ENCODE measurements at places on chromosomes 16 and 17. TPM values are rescaled to one million over a fixed set of nuclear protein-coding genes. Genes with fewer than 3 reads are reported as not detected.

Gene ENPP7
- polyA plus RNA-seq, result not detected

Gene MT4
- polyA plus RNA-seq, result not detected

Gene TUBB3
- polyA plus RNA-seq, result 23.5 TPM

Gene APOH
- polyA plus RNA-seq, result 0.20 TPM

Gene CTRB1
- polyA plus RNA-seq, result not detected

Gene ATP6V0D1
- polyA plus RNA-seq, result 287 TPM

Gene CDRT15L2
- polyA plus RNA-seq, result not detected

Gene CLDN6
- not detected for polyA plus RNA-seq

Gene TCAP
- polyA plus RNA-seq, result 3.0 TPM

Gene CCL4L2
- polyA plus RNA-seq, result 0.58 TPM

DNA sequence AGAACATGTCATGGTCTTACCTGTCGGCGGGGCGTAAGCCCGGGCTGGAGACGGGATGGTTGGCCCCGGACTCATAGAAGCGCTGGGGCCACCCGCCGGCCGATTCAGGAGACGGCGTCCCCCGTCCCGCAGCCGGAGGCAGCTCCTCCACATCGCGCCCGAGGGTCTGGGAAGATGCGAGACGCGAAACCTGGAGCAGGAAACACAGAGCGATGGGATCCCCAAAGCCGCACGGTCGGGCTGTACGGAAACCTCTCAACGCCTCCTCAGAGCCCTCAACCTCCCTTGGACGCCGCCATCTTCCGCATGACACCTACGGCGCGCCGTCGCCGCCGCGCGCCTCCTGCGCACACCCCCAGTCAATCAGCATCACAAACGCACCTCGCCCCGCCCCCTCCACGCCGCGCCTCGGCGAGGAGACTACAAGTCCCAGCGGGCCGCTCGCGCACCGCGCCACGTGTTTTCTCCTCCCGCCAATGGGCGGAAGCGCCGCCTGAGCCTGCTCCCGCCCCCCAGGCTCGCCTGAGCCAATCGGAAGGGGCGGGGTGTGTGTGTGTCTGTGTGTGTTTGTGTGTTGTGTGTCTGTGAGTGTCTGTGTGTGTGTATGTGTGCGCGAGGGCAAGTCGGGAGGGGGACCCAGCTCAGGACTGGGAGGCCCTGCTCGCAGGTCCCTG, at the start of the genes ATPAF2 and GID4:
ATPAF2 (minus strand) TSS at position 308 of the 674 bp plus-strand sequence; CDS start at position 153, 155 bp downstream.
GID4 (plus strand) TSS at position 548 of the 674 bp plus-strand sequence; CDS start at position 605, 57 bp downstream.
- peak within 1 kb of the TSS; percentile 96 for H3K4me3 ChIP-seq
- DNase-seq, result peak; percentile 100
- no peaks in the 10 kb centered on the region for H3K27me3 ChIP-seq
- H3K4me1 ChIP-seq, result peaks cover 42% of the 10 kb centered on the region
- H3K27ac ChIP-seq, result peak within 1 kb of the TSS; percentile 91
- H3K36me3 ChIP-seq, result no peaks in the 10 kb centered on the region

- H3K4me1 ChIP-seq, result no peaks in the 10 kb centered on the region
- H3K4me3 ChIP-seq, result no peak overlapping the region
- no peak for DNase-seq
- H3K27ac ChIP-seq, result no peak overlapping the region
- peaks cover 55% of the 10 kb centered on the region for H3K27me3 ChIP-seq
Observed at GRCh38 chr16:1102333-1102700, 6.3 kb upstream of the C1QTNF8 start.

DNA sequence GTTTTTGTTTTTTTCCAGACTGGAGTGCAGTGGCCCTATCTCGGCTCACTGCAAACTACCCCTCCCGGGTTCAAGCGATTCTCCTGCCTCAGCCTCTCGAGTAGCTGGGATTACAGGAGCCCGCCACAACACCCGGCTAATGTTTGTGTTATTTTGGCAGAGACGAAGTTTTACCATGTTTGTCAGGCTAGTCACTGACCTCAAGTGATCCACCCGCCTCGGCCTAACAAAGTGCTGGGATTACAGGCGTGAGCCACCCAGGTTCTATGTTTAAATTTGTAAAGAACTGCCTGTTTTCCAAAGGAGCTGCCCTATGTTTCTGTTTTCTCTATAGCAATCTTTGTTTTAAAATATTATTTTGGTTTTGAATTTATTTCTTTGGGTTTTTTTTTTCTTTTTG, 13.8 kb upstream of the C16orf87 start:
- DNase-seq, result no peak
- H3K27ac ChIP-seq, result no peak overlapping the region
- H3K4me3 ChIP-seq, result no peak overlapping the region
- peaks cover 6% of the 10 kb centered on the region for H3K4me1 ChIP-seq

GRCh38 chr16:71954699-71955195, 45.5 kb downstream of the PKD1L3 start:
- no peaks in the 10 kb centered on the region for H3K4me1 ChIP-seq
- H3K27me3 ChIP-seq, result no peaks in the 10 kb centered on the region

DNA sequence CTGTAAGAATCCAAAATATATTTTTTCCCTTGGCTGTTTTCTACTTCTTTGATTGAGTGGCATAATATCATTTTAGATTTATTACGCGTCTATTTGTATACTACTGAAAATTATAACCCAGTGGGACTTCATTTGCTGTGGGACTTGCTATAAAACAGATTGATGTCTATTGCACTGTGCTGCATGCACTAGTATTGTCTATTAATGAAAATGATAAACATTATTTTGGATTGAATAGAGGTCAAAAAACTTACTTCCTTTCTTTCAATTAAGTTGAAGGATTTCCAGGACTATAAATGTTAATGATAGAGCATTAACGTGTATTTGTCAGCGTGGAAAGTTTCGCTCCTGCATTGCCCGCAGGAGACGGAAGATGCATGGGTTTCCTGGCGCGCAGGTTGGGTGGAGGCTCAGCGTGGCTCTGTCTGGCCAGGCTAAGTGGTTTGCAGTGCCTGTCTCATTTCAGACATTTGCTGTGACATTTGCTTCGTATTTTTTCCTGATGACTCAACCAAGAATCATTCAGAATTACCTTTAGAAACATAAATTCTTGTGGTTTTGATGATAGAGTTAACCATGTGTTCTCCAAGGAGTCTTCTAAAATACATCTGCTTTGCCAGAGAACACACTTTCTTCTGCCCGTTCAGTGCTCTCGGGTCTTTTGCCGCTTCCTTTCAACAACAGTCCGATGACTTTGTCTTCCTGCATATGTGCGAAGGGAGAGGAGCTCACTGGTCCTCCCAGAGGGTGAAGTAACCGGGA, 216.7 kb downstream of the RPTOR start:
- peak; percentile 26 for DNase-seq
- H3K27ac ChIP-seq, result no peak overlapping the region
- no peak overlapping the region for H3K4me3 ChIP-seq

- H3K4me3 ChIP-seq, result no peak overlapping the region
- no peaks in the 10 kb centered on the region for H3K36me3 ChIP-seq
Observed at GRCh38 chr17:7859028-7859427, 1.2 kb downstream of the CYB5D1 start.

GRCh38 chr16:25258861-25259179, 1.2 kb upstream of the ZKSCAN2 start:
- peaks cover 42% of the 10 kb centered on the region for H3K4me1 ChIP-seq
- peaks cover 7% of the 10 kb centered on the region for H3K36me3 ChIP-seq
- no peaks in the 10 kb centered on the region for H3K27me3 ChIP-seq
- H3K27ac ChIP-seq, result peak overlapping the region; percentile 95

DNA sequence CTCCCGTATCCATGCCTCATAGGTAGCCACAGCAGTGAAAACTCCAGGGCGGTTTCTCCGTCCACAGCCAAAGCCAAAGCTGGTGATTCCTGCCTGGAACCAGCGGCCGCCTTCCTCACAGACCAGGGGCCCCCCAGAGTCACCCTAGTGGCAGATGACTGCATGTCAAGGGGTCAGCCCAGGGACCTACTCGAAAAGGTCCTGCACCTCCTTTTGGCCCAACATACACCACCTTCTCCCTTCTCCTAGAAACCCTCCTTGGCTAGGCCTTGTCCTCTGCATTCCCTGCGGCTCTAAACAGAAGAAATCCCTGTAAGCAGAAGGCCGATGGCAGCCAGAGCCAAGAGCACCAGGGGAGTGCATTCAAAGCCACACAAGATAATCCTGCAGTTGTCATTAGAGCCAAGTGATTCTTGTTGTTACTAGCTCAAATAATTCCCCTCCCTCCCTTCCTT, 6.1 kb downstream of the PRSS36 start:
- no peak for DNase-seq
- peaks cover 25% of the 10 kb centered on the region for H3K27me3 ChIP-seq
- H3K4me3 ChIP-seq, result no peak overlapping the region
- H3K27ac ChIP-seq, result no peak overlapping the region
- no peaks in the 10 kb centered on the region for H3K4me1 ChIP-seq

GRCh38 chr17:1206026-1206777, 26.4 kb upstream of the ABR start:
- DNase-seq, result no peak
- H3K4me3 ChIP-seq, result no peak overlapping the region

GRCh38 chr16:49701789-49702494, 154.0 kb downstream of the ZNF423 start:
- no peaks in the 10 kb centered on the region for H3K36me3 ChIP-seq
- H3K4me1 ChIP-seq, result peaks cover 18% of the 10 kb centered on the region
- no peaks in the 10 kb centered on the region for H3K27me3 ChIP-seq
- H3K4me3 ChIP-seq, result no peak overlapping the region

DNA sequence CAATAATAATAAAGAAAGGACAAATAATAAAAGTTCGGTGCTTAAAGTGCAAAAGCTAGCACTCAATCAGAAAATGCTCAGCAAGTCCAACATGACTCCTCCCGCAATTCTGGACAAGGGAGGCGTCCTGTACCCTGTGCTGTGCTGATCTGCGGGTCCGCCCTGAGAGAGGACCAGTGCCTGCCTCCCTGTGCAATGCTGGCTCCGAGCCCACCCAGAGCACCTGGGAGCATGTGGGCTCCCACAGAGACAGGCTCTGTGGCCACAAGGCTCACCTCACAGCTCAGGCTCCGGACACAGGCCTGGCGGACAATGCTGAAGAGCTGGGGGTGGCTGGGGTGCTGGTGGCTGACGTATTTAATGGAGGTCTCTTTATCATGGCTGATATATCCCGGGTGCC, 11.1 kb downstream of the FLCN start:
- H3K27ac ChIP-seq, result no peak overlapping the region
- H3K36me3 ChIP-seq, result peaks cover 55% of the 10 kb centered on the region

DNA sequence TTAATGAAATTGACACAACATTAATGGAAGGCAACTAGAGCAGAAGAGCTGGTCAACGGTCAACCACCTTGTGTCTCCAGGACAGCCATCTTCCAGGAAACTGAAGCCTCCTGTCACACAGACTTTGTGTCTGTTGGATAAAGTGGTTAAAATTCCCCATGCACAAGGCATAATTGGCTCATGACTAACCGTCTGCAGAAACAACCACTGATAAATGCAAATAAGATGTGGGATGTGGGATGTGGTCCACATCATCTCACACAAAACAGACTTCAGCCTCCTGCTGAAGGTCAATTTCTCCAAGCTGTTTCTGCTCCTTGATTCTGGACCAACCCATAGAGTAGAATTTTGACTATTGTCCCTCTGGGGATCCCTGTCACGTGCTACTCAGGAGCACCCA, 26.9 kb upstream of the XYLT1 start:
- no peak overlapping the region for H3K4me3 ChIP-seq
- H3K4me1 ChIP-seq, result no peaks in the 10 kb centered on the region
- no peaks in the 10 kb centered on the region for H3K27me3 ChIP-seq
- H3K36me3 ChIP-seq, result no peaks in the 10 kb centered on the region

DNA sequence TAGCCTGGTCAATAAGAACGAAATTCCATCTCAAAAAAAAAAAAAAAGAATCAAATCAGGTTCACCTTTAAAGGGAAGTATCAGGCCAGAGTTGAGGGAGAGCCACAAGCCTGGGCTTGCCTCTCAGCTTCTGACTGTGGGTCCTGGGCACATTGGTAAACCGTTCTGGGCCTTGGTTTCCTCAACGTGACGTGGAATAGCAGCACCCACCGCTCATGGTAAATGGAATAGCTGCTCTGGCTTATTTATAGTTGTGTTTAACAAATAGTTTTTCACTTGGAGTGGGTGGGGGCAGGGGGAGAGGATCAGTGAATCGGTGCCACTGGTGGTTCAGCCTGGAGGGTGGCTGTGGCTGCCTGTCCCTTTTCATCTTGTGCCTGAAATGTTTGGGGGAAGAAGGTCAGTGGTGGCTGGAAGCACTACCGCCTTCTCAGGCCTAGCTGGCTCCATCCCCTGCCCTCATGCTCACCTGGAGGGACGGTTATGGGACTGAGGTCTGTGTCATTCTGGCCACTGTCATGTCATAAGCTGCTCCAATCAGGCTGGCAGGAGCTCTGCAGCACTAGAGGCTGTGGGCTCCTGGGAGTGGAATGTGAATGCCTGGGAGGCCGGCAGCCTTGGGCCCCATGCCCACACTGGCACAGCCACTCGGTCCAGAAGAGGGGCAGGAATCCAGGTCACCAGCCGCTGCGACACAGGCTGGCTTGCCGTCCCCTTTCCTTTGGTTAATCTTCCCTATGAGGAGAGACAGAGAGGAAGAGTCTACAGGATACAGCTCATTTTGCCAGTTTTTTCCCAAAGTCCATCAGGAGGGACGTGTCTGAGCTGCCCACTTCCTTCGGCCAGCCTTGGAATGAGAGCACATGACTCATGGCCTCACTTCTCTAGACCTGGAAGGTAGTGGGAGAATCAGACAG, 27.0 kb downstream of the CCR7 start:
- peak overlapping the region; percentile 84 for H3K27ac ChIP-seq
- H3K27me3 ChIP-seq, result no peaks in the 10 kb centered on the region
- peak; percentile 70 for DNase-seq
- H3K4me1 ChIP-seq, result no peaks in the 10 kb centered on the region
- H3K36me3 ChIP-seq, result no peaks in the 10 kb centered on the region

GRCh38 chr16:12484972-12485371, 318.7 kb downstream of the CPPED1 start:
- no peaks in the 10 kb centered on the region for H3K27me3 ChIP-seq
- no peak overlapping the region for H3K27ac ChIP-seq
- no peak for DNase-seq
- H3K36me3 ChIP-seq, result no peaks in the 10 kb centered on the region
- H3K4me1 ChIP-seq, result no peaks in the 10 kb centered on the region
- H3K4me3 ChIP-seq, result no peak overlapping the region

- H3K4me1 ChIP-seq, result no peaks in the 10 kb centered on the region
- H3K27ac ChIP-seq, result no peak overlapping the region
- no peaks in the 10 kb centered on the region for H3K36me3 ChIP-seq
- H3K4me3 ChIP-seq, result no peak overlapping the region
Observed at GRCh38 chr17:34006126-34006525, 249.0 kb upstream of the CCL2 start.

DNA sequence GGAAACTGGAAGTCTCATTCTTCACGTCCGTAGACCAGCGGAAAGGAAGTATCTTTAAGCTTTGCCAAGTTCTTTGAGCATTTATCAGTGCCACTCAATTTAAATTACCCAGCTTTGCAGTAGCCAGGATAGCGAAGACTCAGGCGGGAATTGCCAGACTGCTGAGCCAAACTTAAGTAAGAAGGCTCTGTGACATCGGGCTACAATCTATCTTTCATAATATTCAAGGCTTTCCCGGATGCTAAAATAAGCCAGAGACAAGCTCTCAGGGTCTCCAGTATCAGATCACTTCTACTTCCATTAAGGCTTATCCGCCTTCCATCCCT, 436 bp upstream of the BRIP1 start:
- H3K36me3 ChIP-seq, result peaks cover 2% of the 10 kb centered on the region
- no peaks in the 10 kb centered on the region for H3K27me3 ChIP-seq
- no peak for DNase-seq
- H3K27ac ChIP-seq, result peak overlapping the region; percentile 80

GRCh38 chr16:85856079-85856478, 42.9 kb upstream of the IRF8 start:
- no peaks in the 10 kb centered on the region for H3K27me3 ChIP-seq
- H3K4me1 ChIP-seq, result no peaks in the 10 kb centered on the region
- H3K36me3 ChIP-seq, result no peaks in the 10 kb centered on the region
- DNase-seq, result no peak

GRCh38 chr17:63826468-63827001, 696 bp upstream of the PSMC5 start:
- no peaks in the 10 kb centered on the region for H3K27me3 ChIP-seq
- H3K36me3 ChIP-seq, result peaks cover 61% of the 10 kb centered on the region
- peaks cover 29% of the 10 kb centered on the region for H3K4me1 ChIP-seq
- no peak for DNase-seq
